DMS 273 treated with DMSO at 0.1 percent for 48 hours (cell line): ENCODE measurements at places on chromosomes 1 and 21.

DNA sequence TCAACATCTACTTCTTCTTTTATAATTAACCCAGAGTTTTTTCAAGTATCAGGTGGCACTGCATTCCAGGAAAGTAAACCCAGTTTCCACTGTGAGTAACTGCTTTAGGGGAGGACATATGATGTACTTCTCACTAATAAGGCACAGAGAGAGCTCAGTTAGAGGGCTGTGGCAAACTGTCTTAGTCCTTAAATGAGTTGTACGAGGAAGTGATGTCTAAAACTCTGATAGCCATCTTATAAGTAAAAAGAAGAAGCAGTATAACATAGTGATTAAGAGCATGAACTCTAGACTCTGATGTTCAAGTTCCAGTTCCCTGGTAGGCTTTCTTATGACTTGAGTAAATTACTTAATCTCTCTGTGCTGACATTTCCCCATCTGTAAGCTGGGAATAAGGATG is 58.7 kb upstream of the PTGS2 start:
- DNase-seq = no peak

DNA sequence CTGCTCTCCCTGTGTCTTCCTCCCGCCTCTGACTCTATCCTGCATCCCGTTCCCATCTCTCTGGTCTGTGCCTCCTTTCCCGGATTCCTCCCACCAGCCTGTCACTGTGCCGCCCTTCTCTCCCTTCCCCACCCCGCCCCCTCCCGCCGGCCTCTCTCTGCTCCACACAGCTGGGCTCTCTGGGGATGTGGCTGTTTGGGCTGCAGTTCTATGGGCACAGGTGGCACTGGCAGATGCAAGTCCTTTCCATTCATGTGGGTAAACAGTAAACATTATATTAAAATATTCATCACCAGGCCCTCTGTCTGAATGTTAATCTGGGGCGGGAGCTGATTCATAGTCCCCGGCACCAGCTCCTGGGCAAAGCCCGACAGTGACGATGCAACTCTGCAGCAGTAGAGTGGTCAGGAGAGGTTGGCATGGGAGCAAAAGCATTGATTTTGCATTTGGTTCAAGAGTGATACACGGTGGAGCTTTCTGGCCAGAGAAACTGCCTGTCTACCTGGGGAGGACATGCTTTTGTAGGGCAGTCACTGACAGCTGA is 249.3 kb downstream of the TNR start:
- peak; percentile 72 for DNase-seq

DNA sequence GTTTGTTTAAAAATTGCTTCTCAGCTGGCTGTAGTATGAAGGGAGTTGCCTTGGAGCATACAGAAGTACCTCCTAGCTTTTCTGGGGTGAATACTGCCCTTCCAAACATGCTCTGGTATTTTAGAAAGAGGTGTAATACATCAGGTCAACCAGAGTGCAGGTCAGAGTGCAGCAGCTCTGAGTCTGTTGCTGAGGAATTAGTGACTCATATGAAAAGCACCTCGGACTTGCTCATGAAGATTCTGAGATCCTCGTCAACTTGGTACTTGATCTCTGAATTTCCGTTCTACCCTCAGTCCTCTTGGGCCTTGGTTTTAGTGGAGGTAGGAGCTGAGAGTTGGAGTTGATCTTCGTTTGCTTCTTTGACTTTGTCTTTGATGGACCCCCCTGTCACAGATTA is 67.3 kb downstream of the NOS1AP start:
- DNase-seq = no peak

DNA sequence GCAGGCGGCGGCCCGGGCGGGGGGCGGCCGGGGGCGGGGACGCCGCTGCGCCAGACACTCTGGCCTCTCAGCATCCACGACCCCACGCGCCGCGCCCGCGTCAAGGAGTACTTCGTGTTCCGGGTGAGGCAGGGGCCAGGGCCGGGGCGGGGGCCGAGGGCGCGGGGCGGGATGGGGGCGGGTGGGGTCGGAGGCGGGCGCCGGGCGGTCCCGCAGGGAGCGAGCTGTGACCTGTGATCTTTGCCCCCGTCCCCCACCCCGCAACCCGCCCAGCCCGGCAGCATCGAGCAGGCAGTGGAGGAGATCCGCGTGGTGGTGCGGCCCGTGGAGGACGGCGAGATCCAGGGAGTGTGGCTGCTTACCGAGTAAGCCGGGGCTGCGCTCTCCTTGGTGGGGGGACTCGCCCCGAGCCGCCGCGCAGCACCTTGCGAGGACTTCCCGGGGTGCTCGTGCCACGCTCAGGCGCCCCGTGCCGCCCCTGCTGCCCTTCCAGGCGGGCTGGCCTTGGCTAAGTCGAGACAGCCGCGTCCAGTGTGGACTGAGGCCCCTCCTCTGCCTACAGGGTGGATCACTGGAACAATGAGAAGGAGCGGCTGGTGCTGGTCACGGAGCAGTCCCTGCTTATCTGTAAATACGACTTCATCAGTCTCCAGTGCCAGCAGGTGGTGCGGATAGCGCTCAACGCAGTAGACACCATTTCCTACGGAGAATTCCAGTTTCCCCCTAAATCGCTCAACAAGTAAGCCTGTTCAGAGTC is 514 bp downstream of the TPRG1L start:
- no peak for DNase-seq

DNA sequence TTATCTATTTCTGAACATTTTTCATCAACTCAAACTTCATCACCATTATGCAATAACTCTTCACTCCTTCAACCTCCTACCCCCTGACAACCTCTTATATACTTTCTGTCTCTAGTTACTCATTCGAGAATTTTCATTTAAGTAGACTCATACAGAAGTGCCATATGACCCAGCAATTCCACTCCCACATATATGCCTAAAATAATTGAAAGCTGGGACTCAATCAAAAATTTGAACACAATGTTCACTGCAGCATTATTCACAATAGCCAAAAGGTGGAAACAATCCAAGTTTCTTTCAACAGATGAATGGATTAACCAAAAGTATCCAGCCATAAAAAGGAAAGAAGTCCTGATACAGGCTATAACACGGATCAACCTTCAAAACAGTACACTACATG is 24.1 kb downstream of the COL11A1 start:
- no peak for DNase-seq

DNA sequence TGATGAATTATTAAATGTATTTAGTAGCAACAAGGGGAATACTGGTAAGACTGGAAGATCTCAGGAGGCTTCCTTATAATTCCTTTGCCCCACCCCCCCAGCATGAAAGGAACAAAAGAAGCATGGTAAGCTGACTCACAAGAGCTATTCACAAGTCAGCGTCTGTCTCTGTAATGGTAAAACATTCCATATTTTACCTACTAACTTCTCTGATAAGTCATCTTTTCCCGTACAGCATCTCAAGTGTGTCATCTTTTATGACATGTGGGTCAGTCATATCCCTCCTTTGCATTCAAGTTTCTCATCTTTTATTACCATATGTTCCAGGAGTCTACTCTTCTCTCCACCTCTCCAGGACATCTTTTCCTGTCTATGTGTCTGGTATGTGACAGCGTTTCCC is 241.3 kb downstream of the PLA2G4A start:
- no peak for DNase-seq

GRCh38 chr1:23452011-23452411 is 27.5 kb upstream of the TCEA3 start:
- no peak for DNase-seq

- no peak for DNase-seq
Observed at GRCh38 chr1:14668538-14668937, 70.1 kb downstream of the KAZN start.

DNA sequence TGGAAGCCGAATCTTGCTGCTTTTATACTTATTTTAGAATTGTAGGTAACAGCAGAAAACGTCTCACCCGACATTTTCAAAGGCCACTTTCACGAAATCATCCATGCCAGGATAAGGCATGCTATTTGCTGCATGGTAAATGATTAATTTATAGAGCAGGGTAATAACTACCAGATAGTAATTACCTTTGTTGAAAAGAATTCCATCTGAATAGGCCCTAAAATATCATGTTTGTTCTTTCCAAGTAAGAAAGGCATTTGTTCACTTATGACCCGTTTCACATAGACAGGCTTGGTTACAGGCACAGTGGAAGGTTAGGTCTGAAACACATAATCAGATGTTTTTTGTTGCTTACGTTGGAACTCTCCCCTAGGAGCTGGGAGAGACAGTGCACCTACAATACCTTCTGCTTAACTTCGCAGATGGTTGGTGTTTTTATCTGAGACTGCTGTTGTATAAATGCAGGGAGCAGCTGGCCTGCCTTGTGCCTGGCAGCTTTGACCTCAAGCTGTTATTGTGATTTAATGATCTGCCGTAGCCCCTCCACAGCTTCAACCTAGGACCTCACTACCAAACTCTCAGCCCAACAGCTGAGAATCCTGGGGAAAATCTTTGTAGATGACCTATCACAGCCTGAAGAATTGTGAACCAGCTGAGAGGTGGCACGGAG is 1.6 kb downstream of the SLC44A3 start:
- DNase-seq = peak; percentile 98

DNA sequence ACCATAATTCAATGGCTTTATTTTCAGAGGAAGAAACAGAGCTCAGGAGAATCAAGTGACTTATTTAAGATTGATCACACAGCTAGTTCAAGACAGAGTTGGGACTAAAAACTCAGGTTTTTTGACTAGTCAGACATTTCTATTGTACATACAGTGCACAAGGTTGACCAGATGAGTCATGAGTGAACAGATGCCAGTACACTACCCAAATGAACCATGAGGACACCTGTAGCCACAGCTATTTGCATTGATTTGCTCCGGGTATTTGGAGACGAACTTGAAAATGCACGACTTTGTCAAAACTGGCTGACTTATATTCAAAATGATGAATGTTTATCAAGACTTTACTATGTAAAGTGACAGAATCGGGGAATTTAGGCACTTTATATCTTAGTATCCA is 161.7 kb upstream of the ST6GALNAC5 start:
- DNase-seq = no peak

DNA sequence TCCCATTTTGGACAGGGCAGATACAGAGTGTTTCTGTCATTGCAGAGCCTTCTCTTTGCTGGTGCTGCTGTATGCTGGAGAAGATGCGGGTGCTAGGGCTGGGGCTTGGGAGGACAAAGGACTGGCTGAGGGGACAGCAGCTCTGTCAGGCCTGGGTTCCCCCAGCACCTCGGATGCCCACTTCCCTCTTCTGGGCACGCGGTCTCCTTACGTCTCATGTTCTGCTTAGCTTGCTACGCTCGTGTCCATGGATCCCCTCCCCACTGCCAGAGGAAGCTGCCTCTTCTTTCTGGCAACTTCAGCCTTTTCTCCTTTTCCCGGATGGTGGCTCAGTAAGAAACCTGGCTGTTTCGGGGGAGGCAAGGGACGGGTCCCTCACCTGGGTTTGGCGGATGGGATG is 75.7 kb downstream of the ARHGEF10L start:
- DNase-seq = no peak

- no peak for DNase-seq
Observed at GRCh38 chr1:233025567-233025966, 75.2 kb downstream of the NTPCR start.

- no peak for DNase-seq
Observed at GRCh38 chr1:191578281-191578680, 580.0 kb upstream of the RGS18 start.

DNA sequence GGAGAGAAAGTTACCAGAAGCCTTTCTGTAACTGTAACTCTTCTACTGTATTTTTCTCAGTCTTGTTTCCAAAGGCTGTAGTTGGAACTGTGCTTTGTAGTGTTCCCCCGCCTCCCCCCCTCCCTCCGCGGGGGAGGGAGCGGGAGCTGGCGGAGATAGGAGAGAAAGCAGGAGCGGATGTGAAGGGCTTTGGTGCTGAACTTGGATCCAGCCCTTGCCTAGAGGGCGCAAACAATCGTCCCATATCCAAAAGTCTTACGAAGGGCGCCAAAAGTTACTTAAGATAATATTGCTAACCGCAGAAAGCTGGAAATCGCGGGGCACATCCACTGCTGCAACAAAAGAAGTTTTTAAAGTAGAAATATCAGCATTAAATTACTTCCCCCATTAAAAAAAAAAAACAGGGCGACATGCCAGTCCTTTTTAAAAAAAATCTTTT is 2.4 kb upstream of the NFIA start:
- DNase-seq = peak; percentile 80
